ENCODE measurements at places on chromosomes 7 and 10.

DNA sequence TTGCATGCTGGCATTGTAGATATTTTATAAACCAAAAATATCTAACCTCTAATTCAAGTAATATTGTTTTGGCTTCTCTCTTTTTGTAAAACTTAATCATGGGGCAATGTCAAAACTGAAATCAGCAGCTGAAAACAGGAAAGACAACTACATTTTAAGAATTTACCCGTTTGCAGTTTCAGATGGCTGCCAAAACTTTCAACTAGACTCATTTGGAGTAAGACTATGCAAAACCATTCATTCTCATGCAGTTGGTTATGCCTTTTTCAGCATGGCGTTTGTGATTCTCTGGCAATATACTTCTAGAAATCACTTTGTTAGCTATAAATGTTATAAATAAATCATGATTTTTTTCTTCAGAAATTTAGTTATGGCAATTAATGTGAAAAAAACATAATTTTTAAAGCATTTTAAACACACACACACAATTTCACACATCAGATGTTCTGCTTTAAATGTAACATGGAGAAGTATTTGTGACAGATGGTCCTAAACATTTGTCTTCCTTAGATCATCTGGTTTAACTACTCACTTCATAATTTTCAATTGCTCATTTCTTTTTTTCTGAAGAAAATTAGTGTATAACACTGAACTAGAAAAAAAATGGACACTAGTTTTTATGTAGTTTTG is 116.4 kb downstream of the ITGB8 start:
- DNase-seq = no peak

- no peak for DNase-seq
Measured at GRCh38 chr7:31761646-31762045, 74.6 kb downstream of the PPP1R17 start.

DNA sequence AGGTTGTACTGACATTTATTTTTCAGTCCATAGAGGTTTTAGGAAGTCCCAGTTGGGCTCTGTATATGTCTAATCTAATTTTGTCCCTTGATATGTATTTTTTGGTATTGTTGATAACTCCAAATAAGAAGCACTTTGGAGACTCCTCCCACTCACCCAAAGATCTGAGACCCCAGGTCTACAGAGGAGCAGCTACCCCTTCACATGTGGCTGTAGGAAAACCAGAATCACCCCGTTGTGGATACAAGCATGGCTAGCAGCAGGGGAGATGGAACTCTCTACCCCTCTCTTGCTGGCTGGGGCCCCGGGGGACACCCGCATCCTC is 9.4 kb downstream of the HHEX start:
- no peak for DNase-seq

DNA sequence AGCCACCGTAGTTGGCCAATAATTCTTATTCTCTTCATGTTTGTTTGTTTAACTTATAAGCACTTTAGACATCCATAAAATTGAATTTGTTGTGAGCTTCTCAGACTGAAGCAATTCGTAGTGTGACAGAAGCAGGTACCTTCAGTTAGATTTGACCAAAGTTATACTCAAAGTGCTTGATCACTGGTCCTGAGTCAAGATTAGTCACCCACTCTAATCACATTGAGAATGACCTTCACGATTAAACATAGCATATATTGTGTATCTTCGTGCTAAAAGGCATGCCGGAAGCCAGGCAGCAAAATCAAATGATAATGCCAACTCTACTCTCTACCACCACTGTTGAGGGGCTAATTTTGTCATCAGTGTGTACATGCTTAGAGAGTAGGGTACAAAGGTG is 763.7 kb upstream of the MBL2 start:
- no peak for DNase-seq

DNA sequence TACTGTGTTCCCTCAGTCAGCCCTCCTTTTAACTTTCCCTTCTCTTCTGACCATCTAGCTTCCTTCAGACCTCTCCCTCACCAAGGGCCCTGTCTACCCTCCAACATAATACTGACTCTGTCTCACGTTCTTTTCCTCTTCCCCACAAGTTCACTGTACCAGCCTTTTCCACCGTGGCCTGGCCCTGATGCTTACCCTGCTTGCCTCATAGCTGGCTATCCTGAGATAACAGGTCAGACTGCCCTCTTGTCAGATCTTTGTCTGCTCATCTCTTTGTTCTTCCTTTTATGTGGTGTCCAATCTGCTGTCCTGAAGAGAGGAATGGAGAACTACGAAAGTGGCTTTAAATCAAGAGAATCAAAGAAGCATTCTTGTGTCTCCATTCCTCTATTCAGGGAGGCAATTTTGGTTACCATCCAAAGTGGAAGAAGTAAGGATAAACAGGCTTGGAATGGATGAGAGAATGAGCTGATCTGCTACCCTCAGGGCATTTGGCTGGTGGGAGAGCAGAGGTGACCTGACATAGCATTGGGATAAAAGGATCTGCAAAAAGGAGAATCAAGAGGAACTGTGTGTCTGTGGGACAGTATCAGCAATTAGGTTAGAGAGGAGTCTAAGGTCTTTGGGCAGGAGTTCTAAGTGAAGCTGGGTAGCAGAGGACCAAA is 8.1 kb downstream of the BTAF1 start:
- peak; percentile 24 for DNase-seq

GRCh38 chr7:106717254-106717954 is 56.4 kb upstream of the CCDC71L start:
- no peak for DNase-seq

DNA sequence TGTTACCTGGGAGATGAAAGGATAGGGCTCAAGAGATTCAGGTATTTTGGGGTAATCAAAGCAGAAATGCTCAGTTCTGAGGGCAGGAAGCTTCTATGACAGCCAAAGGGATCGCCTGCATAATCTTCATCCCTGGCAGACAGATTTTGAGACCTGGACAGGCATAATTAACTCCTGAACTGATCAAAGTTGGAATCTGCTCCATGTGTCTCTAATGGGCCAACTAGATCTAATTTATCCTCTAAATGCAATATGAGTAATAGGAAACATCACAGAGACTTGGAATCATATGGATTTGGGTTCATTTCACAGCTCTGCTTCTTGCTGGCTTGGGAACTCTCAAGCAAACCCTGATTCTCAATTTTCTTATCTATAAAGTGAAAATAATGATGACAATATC is 41.2 kb upstream of the EPHB6 start:
- no peak for DNase-seq

- DNase-seq = peak; percentile 89
Measured at GRCh38 chr10:99945263-99945662, 64.5 kb downstream of the DNMBP start.

- no peak for DNase-seq
Measured at GRCh38 chr7:116938678-116939077, 14.6 kb upstream of the ST7 start.
